Inflammatory macrophage treated with lipopolysaccharide for 1 hour (primary cell): ENCODE measurements at places on chromosomes 13 and 19.
A peak's percentile ranks its signal among the peaks of the same experiment; 100 is the strongest.

DNA sequence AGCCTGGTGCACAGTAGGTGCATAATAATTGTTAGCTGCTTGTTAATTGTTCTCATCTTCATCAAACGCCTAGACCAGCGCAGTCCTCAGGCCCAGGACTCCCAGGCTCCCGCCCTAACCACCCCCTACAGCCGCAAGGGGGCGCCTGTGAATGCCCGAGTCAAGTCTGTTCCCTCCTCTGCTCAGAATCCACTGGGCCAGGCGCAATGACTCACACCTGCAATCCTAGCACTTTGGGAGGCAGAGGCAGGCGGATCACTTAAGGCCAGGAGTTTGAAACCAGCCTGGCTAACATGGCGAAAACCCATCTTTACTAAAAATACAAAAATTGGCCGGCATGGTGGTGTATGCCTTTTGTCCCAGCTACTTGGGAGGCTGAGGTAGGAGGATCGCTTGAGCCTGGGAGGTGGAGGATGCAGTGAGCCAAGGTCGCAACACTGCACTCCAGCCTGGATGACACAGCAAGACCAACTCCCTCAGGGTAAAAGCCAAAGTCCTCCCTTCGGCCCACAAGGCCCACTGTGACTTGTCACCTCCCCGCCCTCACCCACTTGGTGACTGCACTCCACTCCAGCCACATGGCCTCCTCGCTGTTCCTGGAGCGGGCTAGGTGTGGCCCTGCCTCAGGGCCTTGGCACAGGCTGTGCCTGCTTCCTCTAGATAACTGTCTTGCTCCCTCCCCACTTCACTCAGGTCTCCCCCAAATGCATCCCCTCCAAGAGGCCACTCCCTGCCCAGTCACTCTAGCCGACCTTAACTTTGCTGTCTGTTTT, 9.1 kb downstream of the ZNF653 start:
- peak; percentile 67 for DNase-seq

- DNase-seq, result no peak
These were observed 79.4 kb downstream of the ZIC5 start for GRCh38 chr13:99892196-99892613.

GRCh38 chr13:45511310-45512097, 46.8 kb downstream of the COG3 start:
- peak; percentile 36 for DNase-seq

- DNase-seq, result no peak
These were observed 320.2 kb upstream of the ARGLU1 start for GRCh38 chr13:106888148-106888547.

DNA sequence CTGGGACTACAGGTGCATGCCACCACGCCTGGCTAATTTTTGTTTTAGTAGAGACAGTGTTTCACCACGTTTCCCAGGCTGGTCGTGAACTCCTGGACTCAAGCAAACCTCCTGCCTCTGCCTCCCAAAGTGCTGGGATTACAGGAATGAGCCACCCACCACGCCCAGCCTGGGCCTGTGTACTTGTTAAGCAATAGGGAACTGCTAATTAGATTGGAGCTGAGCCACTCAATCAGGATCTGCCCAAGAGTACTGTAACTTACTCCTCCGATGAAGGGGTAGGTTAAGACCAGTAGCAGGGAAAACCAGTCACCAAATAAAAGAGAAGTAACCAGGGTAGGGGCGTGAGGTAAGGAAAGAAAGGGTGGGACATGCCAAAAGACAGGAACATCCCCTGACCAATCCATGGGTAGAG, 2.3 kb downstream of the DDX39A start:
- DNase-seq, result peak; percentile 38

- DNase-seq, result no peak
These were observed 81.1 kb downstream of the UFM1 start for GRCh38 chr13:38430796-38431195.

GRCh38 chr13:28056970-28057712, 43.2 kb downstream of the FLT3 start:
- DNase-seq, result peak; percentile 22

DNA sequence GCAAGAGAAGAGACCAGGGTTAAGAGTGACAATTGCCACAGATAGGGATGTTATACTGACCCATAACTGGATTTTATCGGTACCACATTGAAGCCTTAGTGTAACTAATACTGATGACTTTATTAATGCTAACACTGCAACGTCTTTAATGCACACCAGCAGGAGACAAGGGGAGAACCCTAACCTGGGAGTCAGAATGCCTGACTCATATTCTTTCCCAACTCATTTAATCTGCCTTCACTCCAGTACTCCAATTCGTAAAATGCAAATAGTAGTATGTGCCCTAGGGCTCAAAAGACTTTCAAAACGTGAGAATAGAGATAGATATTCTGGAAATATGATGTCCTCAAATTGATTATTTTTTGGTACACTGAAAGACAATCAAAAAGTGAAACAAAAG, 62.4 kb downstream of the GPC6 start:
- no peak for DNase-seq

- DNase-seq, result no peak
These were observed 134.0 kb downstream of the UFM1 start for GRCh38 chr13:38483623-38484022.

- DNase-seq, result no peak
These were observed 1116.2 kb downstream of the DIAPH3 start for GRCh38 chr13:59047546-59047945.

DNA sequence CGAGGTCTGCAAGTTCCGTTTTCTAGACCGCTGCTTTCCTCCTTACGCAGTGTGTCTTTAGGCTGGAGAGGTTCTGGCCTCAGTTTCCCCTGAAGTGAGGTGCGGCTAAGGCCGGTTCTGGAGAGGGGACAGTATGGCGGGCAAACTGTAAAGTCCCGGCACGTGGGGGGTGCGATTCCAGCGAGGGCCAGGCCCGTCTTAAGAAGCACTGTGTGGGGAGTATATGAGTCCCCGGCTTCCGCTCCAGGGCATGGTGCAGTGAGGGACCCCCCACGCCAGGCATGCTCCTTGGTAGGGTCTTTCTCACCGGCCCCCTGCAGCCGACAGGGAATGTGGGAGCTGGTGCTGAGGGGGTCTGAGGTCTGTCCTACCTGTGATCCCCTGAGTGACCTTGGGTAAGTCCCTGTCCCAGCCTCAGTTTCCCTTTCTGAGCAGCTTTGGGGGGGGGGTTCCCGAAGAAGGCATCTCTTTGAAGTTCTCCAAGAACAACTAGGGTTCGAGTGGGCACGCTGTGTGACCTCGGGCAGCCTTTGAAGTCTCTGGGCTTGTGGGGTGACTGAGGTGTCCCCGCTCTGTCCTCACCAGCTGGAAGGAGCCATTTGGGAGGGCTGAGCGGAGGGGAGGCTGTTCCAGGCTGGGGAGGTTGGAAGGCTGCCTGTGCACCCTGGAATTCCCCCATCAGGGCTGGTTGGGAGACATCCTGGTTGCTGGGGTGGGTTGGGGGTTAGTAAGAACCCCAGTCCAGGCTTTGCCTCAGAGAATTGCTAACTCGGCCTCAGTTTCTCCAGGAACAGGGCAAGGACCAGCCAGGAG, 1.5 kb downstream of the NFIC start:
- DNase-seq, result no peak

GRCh38 chr13:41970918-41971317, 10.0 kb upstream of the VWA8 start:
- DNase-seq, result no peak

- DNase-seq, result no peak
These were observed 11.5 kb downstream of the POP4 start for GRCh38 chr19:29617366-29618266.

DNA sequence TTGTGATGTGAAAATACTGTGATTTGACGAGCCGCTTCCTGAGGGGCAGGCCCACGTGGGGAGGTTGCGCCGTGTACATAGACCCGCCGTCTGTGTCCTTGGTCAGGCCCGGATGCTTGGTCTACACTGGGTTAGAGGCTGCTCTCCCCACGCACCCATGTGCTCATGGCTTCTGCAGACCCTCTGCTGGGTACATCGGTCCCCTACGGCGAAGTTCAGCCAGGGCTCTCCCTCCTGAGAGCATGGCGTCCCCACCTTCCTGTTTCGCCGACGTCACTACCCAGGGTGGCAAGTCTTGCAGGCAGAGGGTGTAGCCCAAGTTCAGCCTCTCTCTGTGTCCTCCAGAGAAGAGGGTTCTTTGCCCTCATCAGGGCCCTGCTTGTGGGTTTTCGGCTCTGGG, 11.0 kb downstream of the COMP start:
- DNase-seq, result no peak

GRCh38 chr13:37106642-37107041, 1.2 kb upstream of the CSNK1A1L start:
- no peak for DNase-seq

DNA sequence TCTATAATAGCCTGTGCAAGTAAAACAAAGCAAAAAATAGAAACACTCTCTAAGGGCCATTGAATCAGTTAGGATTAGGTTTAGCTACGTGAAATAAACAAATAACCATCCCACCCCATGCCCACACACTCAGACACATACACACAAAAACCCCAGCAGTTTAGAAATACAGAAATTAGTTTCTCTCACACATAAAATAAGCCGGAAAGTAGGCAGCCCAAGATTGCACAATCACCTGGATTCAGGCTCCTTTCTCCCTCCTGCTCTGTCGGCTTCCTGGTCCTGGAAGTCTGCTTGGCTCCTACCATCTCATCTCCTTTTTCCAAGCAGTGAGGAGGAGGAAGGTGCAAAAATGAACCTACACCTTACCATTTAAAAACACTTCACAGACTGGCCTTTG, 22.6 kb upstream of the USP12 start:
- DNase-seq, result peak; percentile 92

DNA sequence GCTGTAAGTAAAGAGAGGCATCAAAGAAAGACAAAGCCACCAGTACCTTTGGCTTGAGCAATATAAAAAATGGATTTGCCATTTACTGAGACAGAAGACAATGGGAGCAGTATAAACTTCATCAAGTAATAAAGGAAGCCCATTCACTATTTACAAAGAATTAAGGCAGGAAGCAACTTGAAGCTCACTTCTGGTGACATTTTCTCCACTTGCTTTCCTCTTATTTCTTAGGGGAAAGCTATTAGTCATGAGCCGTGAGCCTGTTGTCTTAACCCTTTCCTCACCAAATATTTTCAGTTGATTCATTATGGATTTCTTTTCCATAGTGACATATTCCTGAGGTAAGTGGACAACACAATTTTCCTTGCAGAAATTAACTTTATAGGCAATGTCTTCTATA, 156.8 kb downstream of the DNAJC3 start:
- no peak for DNase-seq

- DNase-seq, result no peak
These were observed 19.4 kb downstream of the CNFN start for GRCh38 chr19:42370626-42371175.

- DNase-seq, result peak; percentile 20
These were observed 1366.6 kb upstream of the MIR17HG start for GRCh38 chr13:89980896-89981295.

GRCh38 chr19:28500982-28501630, 711.8 kb downstream of the UQCRFS1 start:
- DNase-seq, result peak; percentile 68

- DNase-seq, result no peak
These were observed 16.0 kb downstream of the TDRD3 start for GRCh38 chr13:60412909-60413616.

GRCh38 chr13:102978168-102978567, 88.0 kb downstream of the SLC10A2 start:
- DNase-seq, result no peak

DNA sequence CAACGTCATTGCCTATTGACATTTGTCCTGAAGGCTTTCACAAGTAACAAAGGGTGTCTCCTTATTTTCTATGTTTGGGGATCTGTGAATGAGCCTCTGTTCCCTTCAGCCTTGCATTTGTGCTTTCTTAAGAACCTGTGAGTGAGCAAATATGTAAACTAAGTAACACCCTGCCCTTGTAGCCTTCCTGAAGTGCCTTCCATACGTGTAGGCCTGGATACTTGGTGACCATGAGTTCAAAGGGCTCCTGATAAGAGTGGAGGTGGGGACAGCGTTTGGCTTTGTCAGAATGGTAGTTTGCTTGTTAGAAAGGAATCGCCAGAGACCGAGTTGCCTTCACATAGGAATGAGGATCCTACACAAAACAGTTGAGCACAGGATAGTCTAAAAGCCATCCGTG, 14.5 kb upstream of the CCDC97 start:
- no peak for DNase-seq

- no peak for DNase-seq
These were observed 30.3 kb downstream of the FXYD5 start for GRCh38 chr19:35184884-35185283.

DNA sequence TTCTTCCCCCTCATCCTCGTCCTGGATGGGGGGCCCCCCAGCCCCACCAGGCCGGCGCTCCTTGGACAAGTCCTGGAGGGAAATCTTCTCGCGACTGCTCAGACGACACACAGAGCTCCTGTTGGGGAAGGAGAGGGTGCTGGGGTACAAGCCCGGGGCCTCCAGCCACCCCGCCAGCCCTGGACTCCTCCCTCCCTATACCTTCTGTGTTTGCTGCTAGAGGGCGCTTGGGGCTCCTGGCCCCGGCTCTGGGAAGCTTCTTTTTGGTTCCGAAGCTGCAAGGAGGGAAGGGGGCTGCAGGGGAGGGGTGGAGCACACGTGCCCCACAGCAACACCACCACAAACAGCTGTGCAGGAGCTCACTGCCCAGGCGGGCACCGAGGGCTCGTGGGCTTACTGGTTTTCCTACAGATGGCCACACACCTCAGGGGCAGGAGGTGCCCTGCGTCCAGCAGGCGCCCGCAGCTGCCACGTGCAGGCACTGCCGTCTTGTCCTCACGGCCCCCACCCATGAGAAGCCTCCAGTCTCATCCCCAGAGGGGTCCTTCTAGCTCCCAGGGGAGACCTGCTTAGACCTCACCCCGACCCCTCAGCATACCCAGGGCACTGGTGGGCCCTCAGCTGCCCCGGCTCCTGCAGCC, 20.5 kb downstream of the EPS8L1 start:
- DNase-seq, result no peak

DNA sequence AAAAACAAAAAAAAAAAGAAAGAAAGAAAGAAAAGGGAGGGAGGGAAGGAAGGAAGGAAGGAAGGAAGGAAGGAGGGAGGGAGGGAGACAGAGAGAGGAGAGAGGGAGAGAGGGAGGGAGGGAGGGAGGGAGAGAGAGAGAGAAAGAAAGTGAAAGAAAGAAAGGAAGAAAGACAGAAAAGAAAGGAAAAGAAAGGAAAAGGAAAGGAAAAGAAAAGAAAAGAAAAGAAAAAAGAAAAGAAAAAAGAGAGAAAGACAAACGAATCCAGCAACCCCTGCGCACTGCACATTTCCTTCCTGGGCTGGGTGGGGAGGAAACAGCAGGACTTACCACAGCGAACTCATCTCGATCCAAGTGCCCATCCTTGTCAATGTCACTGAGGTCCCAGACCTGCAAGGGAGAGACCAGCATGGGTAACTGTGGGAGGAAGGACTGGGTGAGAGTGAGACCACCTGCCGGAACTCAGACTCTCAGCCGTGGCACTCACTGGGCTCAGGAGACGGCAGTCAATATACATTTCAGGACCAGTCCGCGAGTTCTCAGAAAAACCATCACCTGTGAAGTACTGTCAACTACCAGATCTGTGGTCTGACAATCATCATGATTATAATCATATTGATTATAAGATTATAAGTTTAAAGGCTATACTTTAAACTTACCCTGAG, 43.3 kb downstream of the EPS15L1 start:
- DNase-seq, result no peak

- DNase-seq, result no peak
These were observed 548.5 kb downstream of the SLITRK1 start for GRCh38 chr13:83333614-83334388.
